ENCODE measurements at places on chromosomes 12 and 14.

DNA sequence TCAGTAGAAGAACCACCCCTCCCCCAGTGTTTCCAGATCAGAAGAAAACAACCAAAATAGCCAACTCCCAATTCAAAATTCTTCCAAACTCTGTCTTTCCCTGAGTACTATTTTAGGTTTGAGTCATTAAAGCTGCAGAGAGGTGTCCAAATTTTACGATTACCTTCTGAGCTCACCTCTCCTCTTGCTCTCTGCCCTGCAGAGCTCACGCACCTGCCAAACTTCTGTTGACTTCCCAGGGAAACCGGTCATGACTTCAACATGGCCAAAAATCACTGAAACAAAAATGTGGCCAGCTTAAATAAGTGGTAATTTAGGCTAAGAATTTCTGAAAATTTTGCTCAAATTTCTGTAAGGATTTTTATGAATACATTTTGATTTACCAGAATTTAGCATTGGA, 70.9 kb upstream of the OTX2 start:
- DNase-seq: no peak

GRCh38 chr12:71164166-71164565, 6.4 kb upstream of the TSPAN8 start:
- DNase-seq: no peak

GRCh38 chr12:41903014-41903708, 241.5 kb downstream of the GXYLT1 start:
- no peak for DNase-seq

DNA sequence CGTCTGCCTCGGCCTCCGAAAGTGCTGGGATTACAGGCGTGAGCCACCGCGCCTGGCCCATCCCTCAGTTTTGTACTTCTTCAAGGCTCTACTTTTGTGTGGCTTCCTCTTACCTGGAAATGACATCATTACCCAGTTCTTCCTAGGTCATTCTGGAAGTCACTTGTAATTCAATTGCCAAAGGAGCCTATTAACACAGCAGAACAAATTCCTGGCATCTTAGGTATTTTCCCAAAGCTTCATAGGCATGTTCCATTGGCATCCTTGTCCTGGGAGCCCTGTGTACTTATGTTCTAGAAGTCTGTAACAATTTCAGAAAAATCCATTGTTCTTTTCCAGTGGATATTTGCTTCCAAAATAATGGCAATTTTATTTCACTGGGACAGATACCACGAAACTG, 60.6 kb downstream of the DAAM1 start:
- no peak for DNase-seq

DNA sequence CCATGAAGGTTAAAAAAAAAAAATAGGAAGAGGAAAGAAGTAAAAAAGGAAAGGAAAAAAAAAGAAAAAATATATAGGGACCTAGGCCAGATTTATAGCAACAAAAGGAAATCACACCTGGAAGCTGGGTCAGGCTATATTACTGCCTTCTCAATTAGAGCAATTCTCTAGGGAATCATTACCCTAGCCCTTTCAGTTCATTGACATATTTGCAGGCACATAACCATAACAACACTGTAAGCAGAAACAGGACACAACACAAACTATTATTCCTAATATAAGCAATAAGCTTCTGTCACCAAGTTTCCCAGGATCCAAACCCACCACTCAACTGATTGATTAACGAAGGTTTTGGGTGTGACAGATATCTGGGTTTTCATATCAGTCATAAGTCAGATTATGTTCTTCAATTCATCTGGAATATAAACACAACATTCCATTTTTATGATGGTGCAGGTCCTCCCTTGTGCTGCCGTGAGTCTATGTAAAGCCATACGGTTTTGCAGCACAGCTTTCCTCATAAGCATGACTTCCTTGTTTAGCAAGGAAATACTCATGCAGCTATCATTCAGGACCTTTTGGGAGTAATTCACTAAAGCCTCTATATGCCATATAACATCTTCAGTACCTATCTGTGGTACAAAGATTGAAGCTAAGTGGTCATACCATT, 4.2 kb downstream of the PCNX4 start:
- no peak for DNase-seq

DNA sequence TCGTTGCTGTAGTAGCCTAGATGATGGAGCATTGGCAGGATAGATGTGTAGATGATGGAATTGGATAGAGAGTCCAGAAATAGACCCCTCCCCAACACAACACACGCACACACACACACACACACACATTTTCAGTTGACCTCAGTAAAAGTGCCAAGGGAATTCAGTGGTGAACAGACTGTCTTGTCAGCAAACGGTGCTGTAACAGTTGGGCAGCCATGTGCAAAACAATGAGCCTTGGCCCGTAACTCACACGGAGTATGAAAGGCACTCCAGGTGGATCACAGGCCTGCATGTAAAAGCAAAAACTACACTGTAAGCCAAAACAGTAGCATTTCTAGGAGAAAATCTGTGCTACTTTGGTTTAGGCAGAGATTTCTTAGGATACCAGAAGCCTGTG, 87.8 kb downstream of the DDX51 start:
- DNase-seq: no peak

GRCh38 chr12:272942-273341, 10.3 kb upstream of the SLC6A13 start:
- no peak for DNase-seq
